ENCODE measurements at places on chromosomes 1 and 21.

DNA sequence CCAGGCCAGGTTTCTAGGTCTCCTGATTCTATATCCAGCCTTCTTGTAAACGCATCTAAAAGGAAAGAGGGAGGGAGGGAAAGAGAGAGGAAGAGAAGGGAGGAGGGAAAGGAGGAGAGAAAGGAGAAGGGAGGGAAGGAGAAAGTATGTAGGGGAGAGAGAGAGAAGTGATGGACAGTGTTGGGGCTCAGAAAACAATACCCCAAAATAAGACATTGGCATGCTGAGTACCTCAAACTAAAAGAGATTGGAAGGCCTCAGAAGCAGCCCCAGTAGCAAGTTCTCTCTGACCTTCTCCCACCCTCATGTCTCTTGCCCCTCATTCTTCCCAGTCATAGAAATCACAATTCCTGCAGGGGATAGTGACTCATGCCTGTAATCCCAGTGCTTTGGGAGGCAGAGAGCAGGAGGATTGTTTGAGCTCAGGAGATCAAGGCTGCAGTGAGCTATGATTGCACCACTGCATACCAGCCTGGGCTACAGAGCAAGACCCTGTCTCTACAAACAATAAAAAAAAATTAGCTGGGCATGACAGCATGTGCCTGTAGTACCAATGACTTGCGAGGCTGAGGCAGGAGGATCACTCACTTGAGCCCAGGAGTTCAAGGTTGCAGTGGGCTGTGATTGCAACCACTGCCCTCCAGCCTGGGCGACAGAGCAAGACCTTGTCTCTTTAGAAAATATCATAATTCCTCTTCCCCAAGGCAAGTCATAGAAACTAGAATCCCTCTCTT is 51.2 kb downstream of the DNTTIP2 start:
- no peak for DNase-seq

DNA sequence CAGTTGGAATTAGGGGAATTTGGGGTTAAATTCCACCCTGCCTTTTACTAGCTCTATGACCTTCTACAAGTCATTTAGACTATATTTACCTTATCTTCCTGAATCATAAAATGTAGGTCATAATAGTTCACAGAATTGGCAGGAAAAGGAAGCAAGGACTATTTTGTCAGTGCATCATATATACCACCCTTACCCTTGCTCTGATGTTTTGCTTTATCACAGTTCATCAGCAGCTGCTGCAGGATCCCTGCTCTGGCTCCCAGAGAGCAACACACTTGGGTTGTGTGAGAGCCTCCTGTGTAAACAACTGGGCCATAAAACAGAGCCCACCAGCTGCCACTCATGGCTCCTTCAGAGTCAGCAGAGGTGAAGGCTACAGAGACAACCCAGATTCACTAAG is 631.6 kb upstream of the CAMK1G start:
- DNase-seq = peak; percentile 87

GRCh38 chr1:109372281-109372680 is 25.4 kb downstream of the SORT1 start:
- no peak for DNase-seq

DNA sequence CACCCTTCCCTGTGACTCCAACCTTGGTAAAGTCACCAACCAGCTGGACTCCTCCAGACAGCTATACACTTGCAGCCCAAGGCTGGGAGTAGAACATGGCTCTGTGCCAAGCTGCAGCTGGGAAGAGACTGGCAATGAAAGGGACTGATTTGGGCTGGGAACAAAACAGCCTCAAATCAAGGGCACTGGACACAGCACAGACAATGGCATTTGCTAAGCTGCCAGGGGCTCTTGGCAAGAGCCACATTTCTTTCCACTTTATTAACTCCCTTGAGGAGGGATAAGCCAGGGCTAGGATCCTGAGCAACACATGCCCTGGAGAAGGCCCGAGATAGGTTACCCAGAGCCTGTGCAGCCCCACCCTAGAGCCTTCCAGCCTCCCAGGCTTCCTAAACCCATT is 12.0 kb downstream of the SYT11 start:
- DNase-seq = peak; percentile 25

GRCh38 chr21:28641731-28642130 is 350.9 kb downstream of the LTN1 start:
- no peak for DNase-seq

DNA sequence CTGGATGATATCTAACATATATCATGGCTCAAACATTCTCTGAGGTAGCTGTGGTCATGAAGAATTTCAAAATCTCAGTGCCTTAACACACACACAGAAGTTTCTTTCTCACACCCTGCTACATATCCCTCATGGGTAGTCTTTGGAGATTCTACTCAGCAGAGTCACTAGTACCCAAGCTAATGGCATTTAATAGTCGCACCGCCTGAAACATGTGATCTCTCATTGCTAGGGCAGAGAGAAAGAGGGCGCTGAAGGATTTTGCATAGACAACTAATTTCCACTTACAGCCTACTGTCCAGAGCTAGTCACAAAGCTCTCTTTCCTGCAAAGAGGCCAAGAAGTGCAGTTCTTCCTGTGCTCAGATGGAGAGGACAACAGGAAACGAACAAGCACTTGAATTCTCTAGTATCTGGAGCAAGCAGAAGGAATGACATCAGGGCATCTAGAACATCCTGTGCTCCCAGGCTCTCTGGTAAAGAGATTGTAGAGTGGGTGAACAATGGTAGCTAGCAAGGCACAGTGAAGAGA is 183.4 kb upstream of the PTBP2 start:
- DNase-seq = peak; percentile 90

- peak; percentile 67 for DNase-seq
Observed at GRCh38 chr1:150151291-150152181, 1.8 kb downstream of the PLEKHO1 start.

DNA sequence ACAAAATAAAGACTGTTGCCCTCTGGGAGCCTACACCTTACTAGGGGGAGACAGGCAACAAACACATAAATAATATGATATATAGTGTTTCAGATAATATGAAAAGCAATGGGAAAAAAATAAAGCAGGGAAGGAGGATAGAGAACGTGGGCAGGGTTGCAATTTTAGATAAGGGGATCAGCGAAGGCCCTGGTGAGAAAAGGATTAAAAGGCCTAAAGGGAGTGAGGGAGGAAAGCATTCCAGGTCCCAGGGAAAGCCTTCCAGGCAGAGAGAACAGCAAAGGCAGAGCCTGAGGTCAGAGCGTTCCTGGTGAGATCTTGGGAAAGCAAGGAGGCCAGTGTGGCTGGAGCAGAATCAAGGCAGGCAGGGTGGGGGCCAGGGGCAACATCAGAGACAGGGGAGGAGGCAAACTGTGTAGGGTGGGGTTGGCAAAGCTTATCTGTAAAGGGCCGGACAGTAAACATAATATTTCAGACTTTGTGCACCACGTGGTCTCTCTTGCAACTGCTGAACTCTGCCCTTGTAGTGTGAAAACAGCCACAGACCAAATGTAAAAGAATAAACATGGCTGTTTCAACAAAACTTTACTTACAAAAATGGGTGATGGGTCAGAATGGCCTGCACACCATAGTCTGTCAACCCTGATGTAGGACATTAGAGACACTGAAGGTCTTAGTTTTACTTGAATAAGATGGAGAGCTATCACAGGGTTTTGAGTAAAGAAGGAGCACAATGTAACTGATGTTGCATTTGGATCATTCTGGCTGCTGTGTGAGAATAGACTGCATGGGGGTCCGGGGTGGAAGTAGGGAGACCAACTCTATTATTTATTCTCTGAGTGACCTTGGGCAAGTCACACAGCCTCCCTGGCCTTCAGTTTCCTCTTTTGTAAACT is 13.3 kb upstream of the CPT2 start:
- no peak for DNase-seq

GRCh38 chr1:104987210-104987609 is 1237.5 kb downstream of the AMY1C start:
- DNase-seq = no peak

GRCh38 chr1:22374001-22374400 is 77.7 kb upstream of the ZBTB40 start:
- DNase-seq = no peak

DNA sequence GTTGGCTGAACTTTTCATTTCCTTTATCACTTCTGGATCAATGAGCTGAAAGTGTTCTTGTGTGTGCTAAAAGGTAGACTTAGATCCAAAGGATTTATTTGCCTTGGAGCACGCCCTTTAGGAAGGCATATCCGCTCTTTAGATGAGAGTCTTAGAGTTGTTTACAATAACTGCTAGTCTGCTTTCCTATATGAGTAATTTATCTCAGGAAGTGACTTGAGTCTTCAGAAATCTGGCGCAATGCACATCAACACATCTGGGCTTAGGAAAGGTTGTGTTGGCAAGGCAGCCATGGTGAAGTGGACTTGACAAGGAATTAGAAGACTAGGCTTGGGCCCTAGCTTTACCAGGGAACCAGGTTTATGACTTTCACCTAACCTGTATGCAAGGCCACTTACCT is 204.1 kb upstream of the PTGFR start:
- DNase-seq = no peak

- no peak for DNase-seq
Observed at GRCh38 chr1:219081943-219082925, 91.4 kb upstream of the LYPLAL1 start.

GRCh38 chr1:156750191-156750672 is 1.2 kb downstream of the HDGF start:
- peak; percentile 9 for DNase-seq

DNA sequence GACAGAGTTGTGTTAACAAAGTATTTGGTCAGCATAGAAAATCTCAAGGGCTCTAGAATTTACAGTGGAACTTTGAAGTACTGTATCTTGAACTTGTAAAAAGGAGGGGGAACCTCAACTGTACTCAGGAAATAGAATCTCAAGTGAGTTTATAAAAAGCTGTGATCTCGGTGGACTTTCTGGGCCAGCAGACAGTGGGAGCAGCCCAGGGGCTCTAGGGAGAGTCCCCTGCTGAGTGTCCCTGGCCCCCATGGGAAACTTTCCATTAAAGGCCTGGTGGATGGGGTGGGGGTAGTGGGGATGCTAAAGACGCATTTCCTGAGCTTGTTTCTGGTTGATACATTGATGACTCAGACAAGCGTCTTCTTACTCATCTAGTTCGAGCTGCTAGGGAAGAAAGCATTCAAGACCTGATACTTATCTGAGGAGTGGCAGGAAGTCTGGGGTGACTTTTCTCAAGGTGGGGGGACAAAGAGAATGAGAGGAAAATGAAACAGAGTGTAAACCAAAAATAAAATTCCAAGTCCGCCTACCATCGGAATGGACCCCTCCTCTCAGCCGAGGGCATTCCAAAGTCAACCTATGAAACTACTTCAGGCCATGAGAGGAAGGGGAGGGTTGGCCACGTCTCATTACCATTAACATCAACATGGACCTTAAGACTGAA is 65.5 kb downstream of the NID1 start:
- peak; percentile 99 for DNase-seq

GRCh38 chr1:161398900-161399256 is 31.2 kb upstream of the CFAP126 start:
- no peak for DNase-seq

DNA sequence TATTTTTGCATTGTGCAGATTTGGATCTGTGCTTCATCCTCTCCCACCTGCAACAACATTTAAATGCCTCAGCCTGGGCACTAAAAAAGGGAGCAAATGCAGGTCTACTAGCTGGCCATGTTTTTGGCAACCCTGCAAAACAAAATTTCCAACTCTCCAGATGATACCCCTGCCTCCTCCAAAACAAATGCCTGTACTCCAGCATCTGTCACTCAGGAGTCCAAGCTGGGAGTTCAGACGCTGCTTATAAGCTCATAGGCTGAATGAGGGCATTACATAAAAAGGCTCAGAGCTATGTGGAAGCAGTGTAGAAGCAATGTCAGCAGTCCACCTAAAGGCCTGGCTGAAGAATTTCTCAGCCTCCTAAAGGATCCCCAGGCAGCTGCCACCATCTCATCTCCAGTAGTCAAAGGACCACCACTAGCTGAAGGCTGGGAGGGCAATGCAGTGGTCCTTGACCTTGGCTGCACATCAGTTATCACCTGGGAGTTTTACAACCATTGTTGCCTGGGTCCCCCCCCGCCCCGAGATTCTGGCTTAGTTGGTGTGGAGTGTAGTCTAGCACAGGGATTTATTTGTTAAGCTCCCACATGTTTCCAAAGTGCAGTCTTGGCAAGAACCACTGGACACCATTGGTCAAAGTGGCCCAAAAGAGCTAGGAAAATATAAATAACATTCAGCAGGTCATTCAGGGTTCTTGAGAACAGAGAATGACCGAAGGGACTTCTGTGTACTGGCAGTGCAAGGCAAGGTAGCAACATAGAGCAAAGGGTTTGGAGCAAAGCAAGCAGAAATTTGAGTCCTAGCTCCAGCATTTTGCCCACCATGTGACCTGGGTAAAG is 57.2 kb downstream of the ITPKB start:
- no peak for DNase-seq

DNA sequence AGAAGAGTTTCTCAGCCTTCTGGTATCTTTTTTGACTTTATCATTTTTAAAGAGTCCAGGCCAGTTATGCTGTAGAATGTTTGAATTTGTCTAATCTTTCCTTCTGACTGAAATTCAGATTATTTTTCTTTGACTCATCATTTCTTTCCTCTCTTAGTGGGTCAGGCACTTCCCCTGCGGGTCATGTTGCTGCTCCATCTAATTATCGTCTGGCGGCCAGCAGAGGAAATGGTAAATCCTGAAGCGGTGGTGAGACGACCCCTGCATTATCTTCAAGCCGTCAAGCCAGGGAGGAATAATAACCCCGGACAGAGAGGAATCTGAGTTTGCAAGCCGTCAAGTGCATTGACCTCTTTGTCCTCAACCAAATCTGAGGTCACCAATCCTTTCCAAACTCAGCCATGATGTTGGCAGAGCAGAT is 102.1 kb downstream of the ADSS2 start:
- DNase-seq = peak; percentile 24

DNA sequence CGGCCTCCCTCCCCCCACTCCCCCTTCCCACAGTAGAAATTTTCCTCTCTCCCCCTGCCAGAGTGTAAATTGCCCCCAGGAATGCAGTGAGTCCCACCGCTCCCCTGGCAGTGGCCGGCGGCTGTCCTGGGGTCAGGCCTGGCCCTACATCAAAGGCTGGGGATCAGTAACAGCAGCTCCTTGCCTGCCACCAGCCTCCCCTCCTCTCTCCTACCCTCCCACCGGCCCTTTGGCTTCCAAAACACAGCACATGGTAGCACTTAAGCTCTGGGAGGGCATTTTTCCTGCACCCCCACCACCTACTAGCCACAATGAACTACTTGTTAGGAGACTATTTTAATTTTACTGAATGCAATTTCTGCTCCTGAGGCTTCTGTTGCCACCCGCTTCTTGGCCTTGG is 9.0 kb upstream of the COL8A2 start:
- no peak for DNase-seq

DNA sequence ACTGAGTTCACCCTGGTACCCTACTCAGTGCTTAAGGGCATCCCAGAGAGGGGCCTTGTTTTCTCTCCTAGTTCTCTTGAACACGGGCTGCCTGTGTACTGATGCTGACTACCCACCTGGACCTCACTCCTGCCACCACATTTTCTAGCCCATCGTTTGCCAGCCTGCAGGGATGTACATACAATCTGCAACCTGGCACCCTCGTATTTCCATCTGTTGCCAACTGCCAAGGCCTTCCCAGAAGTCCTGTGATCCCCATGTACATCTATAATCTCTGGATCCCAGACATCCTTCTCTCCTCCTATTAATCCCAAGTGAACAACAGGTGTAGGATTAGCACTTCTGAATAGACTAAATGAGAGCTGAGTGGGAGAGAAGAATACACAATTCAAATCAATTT is 212.0 kb downstream of the SLC45A1 start:
- no peak for DNase-seq

All from lung microvascular endothelial cell (primary cell).